DMS79 treated with DMSO at 0.1 percent for 48 hours (cell line): ENCODE measurements at places on chromosomes 7 and 10.

DNA sequence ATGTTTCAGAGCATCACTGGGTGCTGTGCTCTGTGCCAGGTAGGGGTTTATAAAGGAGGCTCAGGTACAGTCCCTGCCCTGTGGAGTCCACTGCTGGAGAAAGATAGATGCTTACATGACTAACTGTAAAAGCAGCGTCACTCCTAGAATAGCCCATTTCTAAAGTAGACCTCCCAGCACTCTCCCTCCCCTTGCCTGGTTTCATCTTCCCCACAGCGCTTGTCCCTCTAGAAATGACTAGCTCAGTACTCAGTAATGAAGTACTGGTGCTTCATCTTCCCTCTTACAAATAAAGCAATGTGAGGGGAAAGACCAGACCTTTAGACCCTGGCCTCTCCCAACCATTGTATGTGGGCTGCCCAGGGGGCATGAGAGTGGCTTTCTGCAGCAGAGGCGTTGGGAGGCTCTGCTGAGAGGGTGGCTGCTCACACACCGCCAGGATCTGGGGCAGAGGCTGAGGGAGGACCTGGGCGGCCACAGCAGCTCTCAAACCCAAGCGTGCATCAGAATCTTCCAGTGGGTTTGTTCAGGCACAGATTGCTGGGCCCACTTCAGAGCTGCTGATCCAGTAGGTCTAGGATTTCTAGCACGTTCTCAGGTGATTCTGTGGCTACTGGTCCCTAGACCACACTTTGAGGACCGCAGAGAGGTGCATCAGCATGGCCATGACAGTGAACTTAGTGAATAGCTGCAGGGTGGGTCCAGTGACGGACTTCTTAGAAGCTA is 110.3 kb upstream of the ANLN start:
- peak; percentile 79 for DNase-seq

DNA sequence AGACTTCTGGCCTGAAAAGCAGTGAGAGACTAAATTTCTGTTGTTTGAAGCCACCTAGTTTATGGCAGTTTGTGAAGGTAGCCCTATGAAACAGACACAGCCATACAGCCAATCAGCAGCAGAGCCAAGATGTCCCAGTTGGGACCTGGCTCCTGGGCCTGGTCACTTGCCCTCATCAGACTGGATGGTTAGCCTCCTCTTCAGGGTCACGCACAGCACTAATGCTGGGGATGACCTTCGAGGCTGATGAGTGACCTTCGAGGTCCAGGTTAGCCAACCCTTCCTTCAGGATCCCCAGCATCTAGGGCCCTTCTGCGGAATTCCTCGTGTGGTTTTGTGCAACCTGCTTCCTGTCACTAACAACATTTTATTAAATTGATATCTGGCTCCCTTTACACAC is 229.7 kb downstream of the FANK1 start:
- no peak for DNase-seq

- DNase-seq: no peak
Measured at GRCh38 chr10:50063100-50063499, 4.7 kb upstream of the WASHC2A start.

DNA sequence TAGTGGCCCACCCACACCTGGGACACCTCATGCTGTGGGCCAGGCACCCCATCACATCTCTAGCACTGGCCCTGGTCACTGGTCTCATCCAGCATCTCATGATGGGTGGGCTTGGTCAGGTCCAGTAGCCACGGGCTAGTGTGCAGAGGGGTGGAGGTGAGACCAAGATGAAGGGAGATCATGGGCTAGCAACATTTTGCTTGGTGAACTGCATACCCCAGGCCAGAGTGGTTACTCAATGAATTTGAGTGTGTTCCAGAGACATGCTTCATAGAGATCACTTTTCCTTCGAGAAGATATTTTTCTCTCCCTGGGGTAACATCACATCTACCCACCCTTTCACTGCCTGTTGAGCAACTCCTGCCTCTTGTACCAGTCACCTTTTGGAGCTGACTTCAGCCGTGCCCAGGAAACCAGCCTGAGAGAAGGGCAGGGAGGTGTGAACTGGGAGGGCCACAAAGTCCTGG is 44.2 kb downstream of the MINDY4 start:
- no peak for DNase-seq

- DNase-seq: no peak
Measured at GRCh38 chr7:27409311-27409710, 166.7 kb downstream of the EVX1 start.

DNA sequence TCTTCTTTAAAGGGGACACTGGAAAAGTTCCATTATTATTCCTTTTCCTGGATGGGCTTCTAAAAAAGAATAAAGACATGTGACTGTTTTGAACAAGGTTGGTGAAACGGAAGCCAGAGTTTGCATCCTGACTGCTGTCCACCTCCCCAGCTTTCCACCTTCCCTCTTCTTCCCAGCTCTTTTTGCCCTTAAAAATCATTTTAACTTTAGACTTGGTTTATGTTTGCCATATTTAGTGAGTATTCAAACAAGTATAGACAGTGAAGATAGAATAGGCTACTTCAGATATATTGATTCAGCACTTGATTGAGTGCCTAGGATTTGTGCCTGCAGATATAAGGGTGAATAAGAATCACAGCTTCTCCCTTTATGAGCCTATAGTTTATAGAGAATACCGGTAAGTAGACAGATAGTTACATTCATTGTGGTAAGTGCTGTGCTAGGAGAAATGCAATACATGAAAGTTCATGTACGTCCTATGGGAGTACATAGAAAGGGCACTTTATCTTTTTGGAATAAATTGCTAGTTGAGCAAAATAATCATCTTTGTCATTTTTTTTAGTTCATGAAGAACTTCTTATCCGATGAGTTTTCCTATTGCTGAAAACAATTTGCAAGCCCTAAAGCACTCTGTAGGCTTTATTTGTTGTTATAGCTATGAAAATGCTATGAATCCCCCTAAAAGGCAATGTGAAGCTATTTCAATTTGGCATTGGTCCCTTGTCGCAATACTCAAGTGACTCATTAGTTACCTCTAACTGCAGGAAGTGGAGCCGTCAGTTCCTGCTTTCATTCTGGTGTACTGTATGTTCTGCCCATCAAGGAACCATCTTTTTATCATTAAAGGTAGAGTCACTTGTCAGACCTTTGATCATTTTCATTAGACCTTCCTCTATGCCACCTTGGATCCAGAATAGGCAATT is 57.2 kb upstream of the STRIP2 start:
- DNase-seq: no peak

DNA sequence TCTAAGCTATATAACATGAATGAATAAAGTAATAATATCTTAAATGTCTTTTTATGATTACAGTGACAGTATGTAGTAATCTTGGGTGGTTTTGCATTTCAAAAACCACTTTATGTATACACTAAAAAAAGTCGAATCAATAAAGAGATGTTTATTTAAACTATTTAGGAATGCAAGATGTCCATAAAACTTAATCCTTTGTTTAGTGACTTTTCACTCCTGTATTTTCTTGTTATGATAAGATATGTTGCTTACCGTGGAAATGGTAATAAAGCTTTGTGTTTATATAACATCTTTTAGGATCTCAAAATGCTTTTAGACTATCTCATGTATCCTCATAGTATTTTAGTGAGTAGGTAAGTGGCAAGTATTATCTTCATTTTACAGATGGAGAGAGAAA is 48.5 kb downstream of the SP4 start:
- DNase-seq: no peak

DNA sequence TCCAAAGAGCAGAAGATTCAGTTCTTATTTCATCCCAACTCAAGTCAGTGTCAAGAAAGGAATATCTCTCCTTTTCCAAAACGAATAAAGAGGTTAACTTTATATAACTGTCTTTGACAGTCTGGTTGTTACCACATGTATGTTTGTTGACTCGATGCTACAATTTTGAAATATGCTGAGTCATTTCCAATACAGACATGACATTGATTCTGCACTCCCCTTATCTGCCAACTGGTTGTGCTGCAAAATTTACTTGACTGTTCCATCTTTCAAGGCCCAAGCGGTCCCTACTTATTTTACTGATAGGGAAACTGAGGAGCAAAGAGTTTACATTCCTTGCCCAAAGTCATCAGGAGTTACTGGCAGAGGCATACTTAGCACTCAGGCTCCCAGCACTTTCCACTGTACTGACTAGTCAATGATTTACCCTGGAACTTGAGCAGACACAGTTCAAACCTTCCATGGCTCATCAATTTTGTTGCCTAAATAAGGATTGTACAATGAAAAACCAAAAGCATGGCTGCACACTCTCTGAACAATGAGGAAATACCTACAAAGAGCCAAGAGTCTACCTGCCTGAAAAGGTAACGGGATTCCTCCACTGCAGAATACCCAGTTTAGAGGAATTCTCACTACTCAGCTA is 52.8 kb downstream of the ABLIM1 start:
- no peak for DNase-seq
